ENCODE measurements at places on chromosomes 4 and X.

DNA sequence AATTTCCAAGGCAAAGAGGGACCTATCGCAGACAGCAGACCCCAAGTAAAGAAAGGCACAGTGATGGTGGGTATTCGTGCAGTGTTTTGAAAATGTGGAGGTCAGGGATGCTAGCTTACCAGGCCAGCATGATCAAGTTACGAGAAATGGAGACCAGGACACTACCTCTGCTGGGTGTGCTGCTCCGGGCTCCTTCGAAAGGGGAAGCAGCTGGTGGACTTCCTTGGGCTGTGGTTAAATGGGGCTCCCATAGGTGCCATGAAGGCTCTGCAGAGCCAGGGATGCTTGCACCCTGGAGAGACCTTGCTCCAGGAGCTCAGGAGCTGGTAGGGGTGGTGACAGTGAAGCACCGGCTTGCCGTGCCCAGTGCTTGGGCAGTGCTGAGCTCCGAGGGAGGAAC, 68.8 kb downstream of the TBL1X start:
- DNase-seq: no peak

DNA sequence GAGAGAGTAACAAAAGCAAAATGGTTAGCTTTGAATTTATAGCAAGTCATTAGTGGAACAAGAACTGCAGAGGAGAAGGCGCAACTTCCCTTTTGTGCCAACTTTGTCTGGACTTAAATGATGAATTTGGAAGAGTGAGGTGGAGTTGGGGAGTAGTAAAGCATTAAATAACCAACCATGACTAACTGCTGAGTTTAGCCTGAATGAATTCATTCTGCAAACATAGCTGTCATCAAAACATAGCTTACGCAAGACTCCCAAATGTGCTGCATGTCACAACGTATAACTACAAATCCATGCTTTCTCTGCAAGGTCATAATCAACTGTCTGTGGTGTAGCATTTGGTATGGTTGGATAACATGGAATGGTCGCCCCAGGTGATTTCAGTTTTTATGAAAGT, 75.9 kb upstream of the RPL34 start:
- no peak for DNase-seq

DNA sequence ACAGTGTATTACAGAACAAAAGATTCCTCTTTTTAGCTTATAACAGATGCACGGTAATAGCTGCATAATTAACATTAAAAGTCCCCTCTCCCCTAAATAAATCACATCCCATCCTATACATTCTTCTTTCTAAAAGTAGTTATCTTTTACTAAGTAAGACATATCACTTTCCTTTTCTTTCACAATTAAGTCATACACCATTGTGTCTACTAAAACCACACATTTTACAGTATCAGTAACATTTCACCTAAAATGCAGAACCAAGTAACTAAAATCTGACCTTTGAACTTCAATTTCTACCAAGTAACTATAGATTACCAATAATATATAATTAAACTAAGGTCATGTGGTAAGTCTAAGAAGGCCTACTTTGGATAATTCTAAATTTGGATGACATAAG, 14.2 kb downstream of the DHX15 start:
- DNase-seq: no peak

GRCh38 chrX:65406532-65406931, 128.1 kb downstream of the LAS1L start:
- no peak for DNase-seq

DNA sequence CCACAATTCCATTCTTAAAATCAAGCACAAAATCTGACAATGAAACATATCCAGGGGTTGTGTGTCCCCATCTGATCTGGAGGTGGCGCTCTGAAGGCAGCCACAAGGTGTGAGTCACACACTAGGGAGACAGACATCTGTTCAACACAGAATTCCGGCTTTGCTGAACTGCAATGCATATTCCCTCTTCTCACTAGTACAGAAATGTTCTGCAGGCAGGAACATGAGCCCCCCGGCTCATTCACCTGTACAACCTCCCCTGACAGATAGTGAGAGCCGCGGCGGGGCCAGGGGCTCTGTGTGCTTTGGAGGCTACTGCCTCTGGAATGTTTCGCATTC, 41.9 kb downstream of the WDR1 start:
- DNase-seq: no peak

DNA sequence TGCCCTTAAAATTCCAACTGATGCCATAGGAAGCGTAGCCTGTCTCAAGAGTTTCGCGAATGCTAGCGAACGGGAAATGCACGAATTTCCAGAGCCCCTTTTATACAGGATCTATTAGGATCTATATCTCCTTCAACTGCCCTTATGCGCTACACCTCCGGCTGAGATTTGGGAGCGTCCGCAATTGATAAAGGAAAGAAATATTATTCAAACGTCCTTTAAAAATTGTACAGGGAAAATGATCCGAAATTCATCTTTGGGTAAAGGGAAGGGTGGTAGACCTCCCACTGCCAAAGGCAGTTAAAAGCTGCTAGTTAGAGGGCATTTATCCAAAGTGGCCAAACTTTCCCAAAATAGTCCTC, 609 bp downstream of the NR3C2 start:
- DNase-seq: peak; percentile 16

DNA sequence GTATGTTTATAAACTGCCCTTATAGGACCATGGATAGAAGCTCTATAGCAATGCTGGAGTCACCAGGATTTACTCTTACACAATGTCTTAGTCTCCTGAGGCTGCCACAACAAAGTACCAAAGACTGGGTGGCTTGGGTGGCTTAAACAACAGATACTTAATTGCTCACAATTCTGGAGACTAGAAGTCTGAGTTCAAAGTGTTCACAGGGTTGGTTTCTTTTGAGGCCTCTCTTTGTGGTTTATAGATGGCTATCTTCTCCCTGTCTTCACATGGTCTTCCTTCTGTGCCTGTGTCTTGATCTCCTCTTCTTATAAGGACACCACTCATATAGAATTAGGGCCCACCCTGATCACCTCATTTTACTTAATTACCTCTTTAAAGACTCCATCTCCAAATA, 2.0 kb upstream of the TRPC3 start:
- DNase-seq: no peak

DNA sequence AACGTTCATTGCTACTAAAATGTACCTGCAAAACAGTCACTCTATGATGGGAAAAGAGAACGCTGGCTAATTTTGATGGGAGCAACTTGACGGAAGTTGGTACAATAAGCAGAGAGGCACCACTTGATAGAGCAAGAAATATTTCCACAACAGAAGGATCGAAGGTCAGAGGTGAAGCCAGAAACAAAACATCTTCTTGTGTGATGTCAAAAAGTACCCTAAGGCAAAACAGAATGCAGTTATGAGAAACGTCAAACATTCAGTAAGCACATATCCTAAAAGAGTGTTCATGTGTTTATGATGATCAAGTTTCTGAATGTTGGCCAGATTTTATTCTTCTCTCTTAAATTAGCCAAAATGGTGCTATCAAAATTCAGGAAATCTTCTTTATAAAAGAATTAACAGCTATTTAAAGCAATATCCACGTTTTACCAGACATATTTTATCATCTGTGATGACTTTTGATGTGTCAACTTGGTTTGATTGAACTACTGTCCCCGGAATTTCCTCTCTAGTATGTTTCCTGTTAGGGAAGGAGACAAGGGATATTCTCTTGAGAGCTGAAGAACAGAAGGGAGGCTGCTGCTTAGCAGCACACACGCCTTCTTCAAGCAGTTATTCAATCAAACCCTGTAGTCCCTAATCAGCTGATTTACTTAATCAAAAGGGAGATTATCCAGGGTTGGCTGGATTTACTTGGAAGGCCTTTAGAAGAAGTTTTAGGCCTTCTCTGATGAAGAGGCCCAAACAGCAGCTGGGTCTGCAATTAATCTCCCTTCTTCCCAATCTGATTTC, 15.7 kb downstream of the AASDH start:
- DNase-seq: no peak

DNA sequence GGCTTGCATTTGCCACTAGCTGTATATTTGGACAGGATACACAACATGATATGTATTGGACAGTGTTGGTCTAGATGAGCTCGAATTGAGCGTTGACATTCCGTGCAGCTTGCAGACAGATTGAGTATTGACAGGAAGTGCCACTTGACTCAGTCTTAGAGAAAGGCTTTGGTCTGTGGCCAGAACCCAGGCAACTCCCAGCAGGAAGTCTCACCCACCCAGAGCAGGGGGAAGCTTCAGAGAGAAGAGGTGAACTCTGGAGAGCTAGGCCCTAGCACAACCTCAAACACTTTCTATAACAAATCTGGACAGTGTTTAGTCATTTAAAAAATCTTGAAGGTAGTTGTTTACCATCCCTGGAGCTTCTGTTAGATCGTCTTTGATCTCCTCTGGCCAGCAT, 280.5 kb downstream of the FBXW7 start:
- DNase-seq: no peak

GRCh38 chrX:150062292-150063137, 124.2 kb upstream of the EOLA2 start:
- DNase-seq: no peak

DNA sequence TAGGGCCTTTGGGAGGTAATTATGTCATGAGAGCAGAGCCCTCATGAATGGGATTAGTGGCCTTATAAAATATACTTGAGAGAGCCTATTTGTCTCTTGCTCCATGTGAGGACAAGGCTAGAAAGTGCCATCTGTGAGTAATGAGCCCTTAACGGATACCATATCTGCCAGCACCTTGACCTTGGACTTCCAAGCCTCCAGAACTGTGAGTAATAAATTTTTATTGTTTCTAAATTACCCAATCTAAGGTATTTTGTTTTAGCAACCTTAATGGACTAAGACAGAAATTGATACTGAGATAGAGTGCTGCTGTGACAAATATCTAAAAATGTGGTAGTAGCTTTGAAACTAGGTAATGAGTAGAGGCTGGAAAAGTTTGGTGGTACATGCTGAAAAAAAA, 285.0 kb upstream of the DIPK2B start:
- no peak for DNase-seq

- no peak for DNase-seq
These were observed 237.5 kb upstream of the CTSO start for GRCh38 chr4:156191044-156191781.

GRCh38 chrX:39022106-39022505, 220.8 kb downstream of the MID1IP1 start:
- DNase-seq: no peak

- DNase-seq: no peak
These were observed 21.9 kb upstream of the ANXA3 start for GRCh38 chr4:78529569-78530209.

- DNase-seq: no peak
These were observed 201.3 kb upstream of the CTSO start for GRCh38 chr4:156154978-156155377.

DNA sequence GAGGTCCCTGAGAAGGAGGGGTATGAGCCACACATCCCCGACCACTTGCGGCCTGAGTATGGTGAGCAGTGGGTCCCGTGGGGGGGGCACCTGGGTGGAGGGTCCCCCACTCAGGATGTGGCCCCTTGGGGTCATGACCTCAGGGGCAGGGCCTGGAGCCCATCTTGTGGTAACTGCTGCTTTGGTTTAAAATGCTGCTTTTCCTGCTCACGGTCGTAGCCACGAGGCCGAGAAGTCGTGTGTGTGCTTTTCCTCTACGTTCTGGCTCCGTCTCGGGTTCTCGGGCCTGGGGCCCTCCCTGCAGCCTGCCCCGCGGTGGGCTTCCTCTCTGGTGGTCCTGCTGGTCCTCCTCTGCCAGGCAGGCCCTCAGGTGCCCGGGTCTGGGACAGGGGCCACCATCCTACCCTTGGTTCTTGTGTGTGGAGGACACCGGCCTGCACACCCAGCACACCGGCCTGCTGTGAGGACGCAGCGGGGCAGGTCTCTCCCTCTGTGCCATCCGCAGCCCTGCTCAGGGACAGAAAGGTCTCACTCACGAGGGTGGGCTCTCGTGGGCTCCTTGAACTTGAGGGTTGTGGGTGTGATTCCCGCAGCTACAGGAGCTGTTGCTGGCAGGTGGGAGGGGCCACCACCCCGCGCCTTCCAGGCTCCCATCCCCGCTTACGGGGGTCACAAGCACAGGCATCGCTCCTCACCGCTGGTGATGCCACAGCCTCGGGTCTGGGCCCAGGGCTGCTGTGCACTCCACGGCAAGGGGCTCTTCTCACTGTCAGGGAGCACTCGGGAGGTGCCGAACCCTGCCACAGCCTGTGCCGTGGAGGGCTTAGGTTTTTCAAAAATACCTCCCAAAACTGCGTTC, 19.6 kb downstream of the UVSSA start:
- no peak for DNase-seq

DNA sequence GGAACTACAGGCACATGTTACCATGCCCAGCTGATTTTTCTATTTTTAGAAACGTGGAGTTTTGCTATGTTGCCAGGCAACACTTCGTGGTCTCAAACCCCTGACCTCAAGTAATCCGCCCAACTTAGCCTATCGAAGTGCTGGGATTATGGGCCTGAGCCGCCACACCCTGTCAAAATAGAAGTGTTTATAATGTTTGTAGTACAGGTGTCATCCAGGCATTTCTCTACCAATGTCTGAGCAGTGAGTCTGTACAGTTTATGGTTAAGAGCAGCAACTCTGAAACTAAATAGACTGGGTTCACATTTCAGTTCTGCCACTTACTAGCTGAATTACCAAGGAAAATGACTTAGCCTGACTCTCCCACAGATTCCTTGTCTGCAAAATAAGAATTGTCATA, 460.4 kb upstream of the GALNT7 start:
- DNase-seq: no peak

- no peak for DNase-seq
These were observed 186.4 kb downstream of the DCLK2 start for GRCh38 chr4:150264595-150265161.

DNA sequence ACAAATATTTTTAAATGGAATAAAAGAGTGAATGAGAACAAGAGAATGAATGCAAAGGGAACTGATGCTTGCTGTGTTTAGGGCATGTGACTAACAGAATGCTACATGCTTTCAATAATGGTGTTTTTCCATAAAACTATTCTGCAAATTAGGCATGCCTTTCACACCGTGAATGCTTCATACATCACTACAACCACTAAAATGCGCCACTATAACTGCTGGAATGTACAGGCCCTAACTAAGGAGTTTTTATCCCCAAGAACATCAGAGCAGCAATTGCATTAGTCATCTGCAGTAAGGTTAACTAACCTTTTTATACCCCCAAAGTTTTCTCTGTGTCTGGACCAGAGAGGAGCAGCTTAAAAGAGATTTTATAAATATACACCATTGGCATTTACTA, 190.4 kb downstream of the ARAP2 start:
- DNase-seq: no peak

DNA sequence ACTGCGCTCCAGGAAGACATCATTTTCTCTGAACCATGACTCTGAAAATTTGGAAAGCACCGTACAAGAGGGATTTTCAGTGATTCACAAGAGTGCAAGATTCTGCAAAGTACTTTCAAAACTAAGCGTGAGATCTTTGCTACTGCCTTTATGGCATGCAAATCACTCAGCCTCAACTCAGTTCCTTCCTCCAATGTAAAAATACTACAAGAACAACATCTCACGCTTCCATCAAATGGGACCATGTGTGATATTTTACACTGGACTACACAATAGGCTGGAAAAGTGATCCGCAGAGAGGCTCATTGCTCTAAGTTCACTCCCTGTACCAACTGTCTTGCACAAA, 674 bp upstream of the IL15 start:
- no peak for DNase-seq
